ENCODE measurements at places on chromosomes 7 and 10. TPM values are rescaled to one million over a fixed set of nuclear protein-coding genes. Genes with fewer than 3 reads are reported as not detected.
A peak's percentile ranks its signal among the peaks of the same experiment; 100 is the strongest.

DNA sequence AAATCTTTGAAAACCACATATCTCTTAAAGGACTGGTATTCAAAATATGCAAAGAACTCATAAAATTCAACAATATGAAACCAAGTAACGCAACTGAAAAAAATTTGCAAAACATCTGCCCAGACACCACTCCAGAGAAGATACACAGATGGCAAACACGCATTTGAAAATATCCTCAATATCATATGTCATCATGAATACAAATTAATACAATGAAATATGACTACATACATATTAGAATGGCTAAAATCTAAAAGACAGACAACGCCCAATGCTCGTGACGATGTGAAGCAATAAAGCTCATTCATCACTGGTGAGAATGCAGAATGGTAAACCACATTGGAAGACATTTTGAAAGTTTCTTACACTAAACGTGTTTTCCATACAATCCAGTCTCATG, 770.1 kb upstream of the CELF2 start:
- H3K4me1 ChIP-seq: no peaks in the 10 kb centered on the region
- H3K36me3 ChIP-seq: no peaks in the 10 kb centered on the region
- no peak for DNase-seq
- H3K4me3 ChIP-seq: no peak overlapping the region
- peaks cover 9% of the 10 kb centered on the region for H3K27me3 ChIP-seq
- H3K27ac ChIP-seq: no peak overlapping the region

The PAPSS2 gene
- 0.30 TPM for total RNA-seq

DNA sequence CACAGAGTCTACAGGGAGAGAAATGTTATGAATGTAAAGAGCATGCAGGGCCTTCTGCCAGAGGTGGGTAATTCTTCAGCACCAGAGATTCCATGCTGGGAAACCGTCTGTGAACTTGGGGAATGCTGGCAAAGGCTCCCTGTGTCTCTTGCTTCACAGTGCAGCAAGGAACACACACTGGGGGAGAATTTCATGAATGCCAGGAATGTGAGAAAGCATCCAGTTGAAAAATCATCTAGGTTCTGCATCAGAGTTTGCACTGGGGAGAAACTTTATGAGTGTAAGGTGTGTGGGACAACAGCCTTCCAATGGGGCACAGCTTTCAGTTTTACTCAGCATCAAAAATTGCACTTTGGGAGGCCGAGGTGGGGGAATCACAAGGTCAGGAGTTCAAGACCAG, 224.3 kb upstream of the IGFBP3 start:
- no peak for DNase-seq
- H3K4me3 ChIP-seq: no peak overlapping the region
- no peak overlapping the region for H3K27ac ChIP-seq
- no peaks in the 10 kb centered on the region for H3K27me3 ChIP-seq
- no peaks in the 10 kb centered on the region for H3K36me3 ChIP-seq

- no peak overlapping the region for H3K4me3 ChIP-seq
- H3K27ac ChIP-seq: no peak overlapping the region
- H3K4me1 ChIP-seq: peaks cover 6% of the 10 kb centered on the region
- DNase-seq: no peak
Observed at GRCh38 chr10:45058580-45058979, 57.9 kb downstream of the ZNF22 start.

- H3K36me3 ChIP-seq: no peaks in the 10 kb centered on the region
- no peaks in the 10 kb centered on the region for H3K27me3 ChIP-seq
- no peak overlapping the region for H3K4me3 ChIP-seq
- no peaks in the 10 kb centered on the region for H3K4me1 ChIP-seq
- DNase-seq: no peak
- H3K27ac ChIP-seq: no peak overlapping the region
Observed at GRCh38 chr10:131571865-131572264, 260.3 kb upstream of the TCERG1L start.

- H3K36me3 ChIP-seq: no peaks in the 10 kb centered on the region
- no peak overlapping the region for H3K4me3 ChIP-seq
- H3K4me1 ChIP-seq: no peaks in the 10 kb centered on the region
Observed at GRCh38 chr10:28479425-28479865, 53.5 kb upstream of the WAC start.

The GRM3 gene
- total RNA-seq: not detected

GRCh38 chr7:91949221-91950009, 8.8 kb downstream of the AKAP9 start:
- peaks cover 15% of the 10 kb centered on the region for H3K36me3 ChIP-seq
- H3K4me1 ChIP-seq: peaks cover 37% of the 10 kb centered on the region
- no peak overlapping the region for H3K4me3 ChIP-seq

DNA sequence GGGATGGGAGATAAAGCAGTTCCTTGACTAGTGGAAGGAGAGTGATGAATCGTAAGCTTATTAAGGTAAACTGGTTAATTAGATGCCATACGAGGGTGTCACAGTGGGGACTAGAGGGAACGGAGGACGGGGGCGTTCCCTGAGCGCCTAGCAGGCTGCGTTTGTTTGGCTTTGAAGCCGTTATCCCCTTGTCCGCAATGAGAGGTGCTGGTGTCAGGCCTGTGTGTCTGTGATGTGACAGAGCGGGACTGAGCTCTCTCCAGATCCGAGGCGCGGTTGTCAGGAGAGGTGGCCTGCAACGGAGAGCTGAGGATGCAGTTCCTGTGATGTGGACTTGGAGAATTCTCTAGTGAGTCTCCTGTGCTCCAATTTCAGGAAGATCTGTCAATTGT, 60.0 kb upstream of the PRPS1L1 start:
- peaks cover 34% of the 10 kb centered on the region for H3K27me3 ChIP-seq
- no peak overlapping the region for H3K27ac ChIP-seq
- DNase-seq: no peak
- H3K4me1 ChIP-seq: peaks cover 4% of the 10 kb centered on the region
- no peaks in the 10 kb centered on the region for H3K36me3 ChIP-seq

The OGDHL gene
- 0.44 TPM for total RNA-seq

The TRIM50 gene
- not detected for total RNA-seq

The CC2D2B gene
- total RNA-seq: 0.23 TPM

GRCh38 chr7:7176406-7177043, 5.8 kb upstream of the C1GALT1 start:
- DNase-seq: no peak
- peaks cover 16% of the 10 kb centered on the region for H3K4me1 ChIP-seq
- no peaks in the 10 kb centered on the region for H3K27me3 ChIP-seq
- no peak overlapping the region for H3K4me3 ChIP-seq
- H3K36me3 ChIP-seq: peaks cover 4% of the 10 kb centered on the region

- no peak overlapping the region for H3K4me3 ChIP-seq
- no peaks in the 10 kb centered on the region for H3K27me3 ChIP-seq
- H3K36me3 ChIP-seq: no peaks in the 10 kb centered on the region
Observed at GRCh38 chr7:110612680-110613079, 478.2 kb upstream of the LRRN3 start.

DNA sequence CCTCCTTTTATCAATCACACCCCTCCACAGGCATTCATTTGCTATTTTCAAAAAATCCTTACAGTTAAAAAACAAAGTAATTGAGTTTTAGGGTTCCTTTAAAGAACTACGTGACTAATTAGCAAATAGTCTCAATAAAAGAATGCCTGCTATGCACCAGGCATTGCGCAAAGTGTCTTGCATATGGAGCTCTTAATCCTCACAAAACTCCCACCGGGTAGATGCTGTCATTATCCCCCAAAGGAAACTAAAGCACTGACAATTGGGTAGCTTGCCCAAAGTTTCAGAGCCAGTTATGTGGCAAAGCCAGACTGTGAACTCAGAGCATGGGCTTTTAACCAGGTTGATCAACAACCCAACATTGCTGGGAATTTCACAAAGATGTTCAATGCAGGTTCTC, 305.7 kb downstream of the ELMO1 start:
- no peak for DNase-seq
- no peaks in the 10 kb centered on the region for H3K27me3 ChIP-seq
- peaks cover 57% of the 10 kb centered on the region for H3K36me3 ChIP-seq
- H3K27ac ChIP-seq: no peak overlapping the region
- no peak overlapping the region for H3K4me3 ChIP-seq

DNA sequence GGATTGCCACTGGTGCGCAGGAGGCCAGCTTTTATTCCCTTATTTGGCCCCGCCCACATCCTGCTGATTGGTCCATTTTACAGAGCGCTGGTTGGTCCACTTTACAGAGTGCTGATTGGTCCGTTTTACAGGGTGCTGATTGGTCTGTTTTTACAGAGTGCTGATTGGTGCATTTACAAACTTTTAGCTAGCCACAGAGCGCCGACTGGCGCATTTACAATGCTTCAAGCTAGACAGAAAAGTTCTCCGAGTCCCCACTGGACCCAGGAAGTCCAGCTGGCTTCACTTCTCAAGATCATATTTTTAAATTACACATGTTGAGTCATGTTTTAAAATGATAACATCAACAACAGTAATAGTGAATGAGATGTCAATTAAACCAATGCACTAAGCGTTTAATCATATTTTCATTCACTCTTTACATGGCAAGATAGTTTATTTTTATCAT, 128.3 kb downstream of the CUBN start:
- H3K27ac ChIP-seq: no peak overlapping the region
- peaks cover 61% of the 10 kb centered on the region for H3K4me1 ChIP-seq
- peaks cover 12% of the 10 kb centered on the region for H3K27me3 ChIP-seq
- DNase-seq: peak; percentile 32
- no peaks in the 10 kb centered on the region for H3K36me3 ChIP-seq
- no peak overlapping the region for H3K4me3 ChIP-seq

The ZNF487 gene
- total RNA-seq: 1.8 TPM

DNA sequence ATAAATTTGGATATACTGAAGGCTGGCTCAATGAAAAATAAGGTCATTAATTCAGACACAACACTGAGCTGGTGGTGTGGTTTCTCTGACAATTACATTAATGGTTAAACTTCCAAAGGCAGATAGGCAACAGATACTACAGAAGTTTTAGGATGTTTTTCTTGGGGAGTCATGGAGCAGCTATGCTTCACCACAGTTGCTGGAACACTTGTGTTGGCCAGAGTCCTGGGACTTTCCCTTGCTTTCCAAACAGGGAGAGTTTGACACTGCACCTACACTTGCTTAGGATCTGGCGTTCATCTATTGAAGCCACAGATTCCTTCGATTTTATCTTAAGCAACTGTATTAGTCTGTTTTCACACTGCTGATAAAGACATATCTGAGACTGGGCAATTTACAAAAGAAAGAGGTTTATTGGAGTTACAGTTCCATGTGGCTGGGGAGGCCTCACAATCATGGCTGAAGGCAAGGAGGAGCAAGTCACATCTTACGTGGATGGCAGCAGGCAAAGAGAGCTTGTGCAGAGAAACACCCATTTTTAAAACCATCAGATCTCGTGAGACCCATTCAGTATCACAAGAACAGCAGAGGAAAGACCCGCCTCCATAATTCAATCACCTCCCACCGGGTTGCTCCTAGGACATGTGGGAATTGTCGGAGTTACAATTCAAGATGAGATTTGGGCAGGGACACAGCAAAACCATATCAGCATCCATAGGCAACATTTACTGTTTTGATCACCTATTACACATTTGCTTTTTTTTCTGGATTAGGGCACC, 27.8 kb upstream of the TMEM178B start:
- no peak overlapping the region for H3K27ac ChIP-seq

The SFR1 gene
- total RNA-seq: 20.5 TPM

GRCh38 chr10:80070057-80070456, 8.4 kb upstream of the TMEM254 start:
- no peak for DNase-seq
- H3K27me3 ChIP-seq: no peaks in the 10 kb centered on the region
- H3K4me1 ChIP-seq: no peaks in the 10 kb centered on the region
- no peaks in the 10 kb centered on the region for H3K36me3 ChIP-seq

The PAX4 gene
- not detected for total RNA-seq

- no peak overlapping the region for H3K4me3 ChIP-seq
- H3K27ac ChIP-seq: no peak overlapping the region
- H3K36me3 ChIP-seq: no peaks in the 10 kb centered on the region
- no peaks in the 10 kb centered on the region for H3K4me1 ChIP-seq
- no peak for DNase-seq
- no peaks in the 10 kb centered on the region for H3K27me3 ChIP-seq
Observed at GRCh38 chr10:126277181-126277580, 111.1 kb downstream of the ADAM12 start.

GRCh38 chr10:11581213-11581612, 30.2 kb downstream of the USP6NL start:
- DNase-seq: no peak
- peaks cover 5% of the 10 kb centered on the region for H3K36me3 ChIP-seq
- peak overlapping the region; percentile 45 for H3K4me3 ChIP-seq
- peak overlapping the region; percentile 78 for H3K27ac ChIP-seq
- peaks cover 41% of the 10 kb centered on the region for H3K4me1 ChIP-seq
- H3K27me3 ChIP-seq: no peaks in the 10 kb centered on the region

The TBRG4 gene
- 158 TPM for total RNA-seq

DNA sequence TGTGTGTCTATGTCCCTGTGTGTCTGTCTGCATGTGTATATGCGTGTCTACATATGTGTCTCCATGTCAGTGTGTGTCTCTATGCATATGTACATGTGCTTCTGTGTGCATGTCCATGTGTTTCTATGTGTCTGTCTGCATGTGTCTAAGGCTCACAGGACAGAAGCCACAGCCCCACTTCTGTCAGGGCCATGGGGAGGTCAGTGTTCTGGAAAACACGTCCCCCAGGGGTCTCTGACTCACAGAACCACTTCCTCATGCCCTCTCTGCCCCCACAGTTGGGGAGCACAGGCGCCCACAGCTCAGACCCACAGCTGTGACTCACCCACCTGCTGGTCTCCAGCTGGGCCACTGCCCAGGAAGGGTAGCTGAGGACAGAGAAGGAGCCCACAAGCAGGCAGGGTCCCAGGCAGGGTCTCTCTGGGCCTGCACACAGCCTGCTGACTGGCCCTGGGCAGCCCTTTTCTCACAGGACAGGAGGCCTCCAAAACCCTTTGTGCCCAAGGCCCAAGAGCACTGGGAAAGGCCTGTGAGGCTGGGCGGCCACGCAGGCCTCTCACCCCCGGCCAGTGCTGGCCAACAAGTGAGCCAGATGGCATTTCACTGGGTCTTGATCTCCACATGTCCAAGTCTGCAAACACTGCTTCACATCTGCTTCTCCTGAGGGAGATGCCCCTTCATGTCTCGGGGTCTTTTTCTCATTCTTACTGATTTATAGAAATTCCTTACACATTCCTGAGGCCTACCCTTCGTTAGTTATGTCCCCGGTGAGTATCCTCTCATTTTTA, 102.9 kb upstream of the FAM20C start:
- H3K27me3 ChIP-seq: peaks cover 2% of the 10 kb centered on the region
- no peak overlapping the region for H3K4me3 ChIP-seq
- H3K36me3 ChIP-seq: no peaks in the 10 kb centered on the region
- peak; percentile 21 for DNase-seq
- peaks cover 2% of the 10 kb centered on the region for H3K4me1 ChIP-seq

Measured in activated CD4-positive, alpha-beta T cell treated with anti-CD3 and anti-CD28 coated beads for 36 hours (primary cell).